ENCODE measurements at places on chromosomes 11 and 22. TPM values are rescaled to one million over a fixed set of nuclear protein-coding genes. Genes with fewer than 3 reads are reported as not detected.

DNA sequence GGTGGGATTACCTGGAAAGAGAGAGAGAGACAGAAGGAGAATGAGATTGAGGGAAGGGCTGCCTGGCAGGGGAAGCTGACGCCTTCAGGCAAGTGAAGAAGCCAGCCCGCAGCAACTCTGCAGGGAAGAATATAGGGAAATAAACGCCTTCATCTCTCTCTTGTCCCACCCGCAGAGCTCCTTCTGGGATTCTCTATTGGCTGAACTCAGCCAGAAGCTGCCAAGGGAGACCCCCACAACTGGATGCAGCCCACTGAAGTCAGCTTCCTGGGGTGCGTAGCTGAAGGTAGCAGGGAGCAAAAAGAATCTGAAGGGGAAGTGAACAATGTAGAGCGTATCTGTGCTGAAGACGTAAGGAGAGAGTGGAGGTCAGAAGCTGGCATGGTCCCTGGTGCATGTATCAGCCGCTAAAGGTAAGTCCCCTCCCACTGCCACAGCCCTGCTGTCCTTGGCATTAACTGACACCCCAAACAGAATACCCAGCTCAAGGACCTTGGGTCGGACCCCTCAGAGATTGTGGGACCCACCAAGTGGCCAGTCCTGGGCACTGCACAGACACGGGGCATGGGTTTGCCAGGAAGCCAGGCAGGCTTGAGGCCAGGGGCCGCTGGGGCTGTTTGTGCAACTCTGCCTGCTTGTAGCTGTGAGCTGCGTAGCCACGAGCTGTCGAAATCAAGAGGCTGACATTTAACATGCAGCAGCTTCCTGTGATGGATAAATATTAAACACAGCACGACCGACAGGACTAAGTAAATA, 469.9 kb downstream of the MN1 start:
- peak; percentile 86 for DNase-seq

DNA sequence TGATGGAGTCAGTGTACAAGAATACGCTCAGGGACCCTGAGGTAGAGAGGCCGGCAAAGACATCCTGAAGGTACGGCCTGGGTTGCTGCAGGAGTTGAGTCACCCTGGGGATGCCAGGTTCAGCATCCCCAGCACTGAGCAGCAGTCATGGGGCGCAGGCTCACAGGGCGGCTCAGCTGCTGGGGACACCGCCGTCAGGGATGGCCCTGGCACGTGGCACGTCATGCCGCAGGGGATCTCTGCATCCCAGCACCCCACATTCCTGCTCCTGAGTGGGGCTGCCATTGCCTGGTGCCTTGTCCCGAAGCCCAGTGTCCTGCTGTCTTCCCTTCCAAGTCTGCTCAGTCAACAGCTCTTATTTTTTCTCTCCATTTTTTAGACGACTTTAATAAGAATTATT, 168.7 kb upstream of the NTM start:
- no peak for DNase-seq

- DNase-seq: no peak
Observed at GRCh38 chr11:131146827-131147490, 223.5 kb upstream of the NTM start.

DNA sequence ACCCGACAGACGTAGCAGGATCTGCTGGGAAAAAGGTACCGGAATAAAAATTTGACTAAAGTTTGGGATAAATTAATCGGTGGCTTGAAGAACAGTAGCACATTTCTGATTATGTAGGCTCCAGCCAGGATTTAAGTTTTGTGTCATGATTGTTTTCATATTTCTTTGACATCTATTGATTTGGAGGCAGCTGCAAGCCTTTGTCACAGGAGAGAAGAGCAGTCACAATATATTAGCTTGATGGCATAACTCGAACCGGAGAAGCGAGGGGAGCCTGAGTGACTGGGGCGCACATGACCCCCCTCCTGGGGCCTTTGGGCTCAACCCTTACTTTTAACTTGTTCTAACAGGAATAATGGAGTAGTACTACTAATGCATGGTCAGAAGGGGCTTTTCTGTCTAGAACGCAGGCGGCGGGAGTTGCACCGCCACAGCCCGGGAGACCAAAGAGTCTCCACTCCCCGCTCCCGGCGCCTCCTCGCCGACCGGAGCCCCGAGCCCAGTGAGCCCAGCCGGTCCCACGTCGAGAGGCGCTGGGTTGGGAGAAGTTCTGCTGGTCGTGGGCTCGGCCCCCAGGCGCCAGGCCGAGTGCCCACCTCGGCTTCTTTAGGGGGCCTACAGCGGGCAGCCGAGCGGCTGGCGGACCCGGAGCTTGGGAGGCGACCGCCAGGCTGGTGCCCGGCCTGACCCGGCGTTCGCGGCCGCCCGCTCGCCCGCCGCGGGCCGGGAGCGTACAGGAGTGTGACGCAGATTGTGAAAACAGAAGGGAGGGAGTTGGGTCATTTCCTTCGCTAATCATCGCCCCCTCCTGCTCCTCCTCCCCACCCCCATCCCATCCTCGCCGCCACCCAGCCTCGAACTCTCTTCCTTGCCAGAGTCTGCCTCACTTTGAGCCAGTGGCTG, 15.7 kb upstream of the PAX6 start:
- no peak for DNase-seq

- no peak for DNase-seq
Observed at GRCh38 chr11:116844722-116845121, 7.3 kb upstream of the APOA1 start.

DNA sequence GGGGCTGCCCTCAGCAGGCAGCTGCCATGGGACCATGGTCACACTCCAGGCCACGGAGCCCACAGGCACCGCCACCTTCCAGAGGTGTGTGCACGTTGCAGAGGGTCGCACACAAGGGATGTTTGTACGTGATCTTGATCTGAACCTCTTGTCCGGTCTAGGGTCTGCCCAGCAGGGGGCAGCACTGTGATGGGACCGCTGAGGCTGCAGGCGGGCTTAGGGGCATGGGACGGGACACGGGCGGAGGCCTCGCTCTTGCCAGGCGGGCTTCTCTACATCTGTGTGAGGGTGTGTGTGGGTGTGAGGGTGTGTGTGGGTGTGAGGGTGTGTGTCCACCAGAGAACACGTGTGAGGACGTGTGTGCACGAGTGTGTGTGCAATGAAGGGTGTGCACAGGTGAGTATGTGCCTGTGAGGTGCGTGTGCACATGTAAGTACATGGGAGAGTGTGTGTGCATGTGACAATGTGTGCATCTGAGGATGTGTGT, 52.4 kb downstream of the CACNA1I start:
- DNase-seq: peak; percentile 87

GRCh38 chr11:127105593-127106541, 105.3 kb upstream of the KIRREL3 start:
- peak; percentile 47 for DNase-seq

DNA sequence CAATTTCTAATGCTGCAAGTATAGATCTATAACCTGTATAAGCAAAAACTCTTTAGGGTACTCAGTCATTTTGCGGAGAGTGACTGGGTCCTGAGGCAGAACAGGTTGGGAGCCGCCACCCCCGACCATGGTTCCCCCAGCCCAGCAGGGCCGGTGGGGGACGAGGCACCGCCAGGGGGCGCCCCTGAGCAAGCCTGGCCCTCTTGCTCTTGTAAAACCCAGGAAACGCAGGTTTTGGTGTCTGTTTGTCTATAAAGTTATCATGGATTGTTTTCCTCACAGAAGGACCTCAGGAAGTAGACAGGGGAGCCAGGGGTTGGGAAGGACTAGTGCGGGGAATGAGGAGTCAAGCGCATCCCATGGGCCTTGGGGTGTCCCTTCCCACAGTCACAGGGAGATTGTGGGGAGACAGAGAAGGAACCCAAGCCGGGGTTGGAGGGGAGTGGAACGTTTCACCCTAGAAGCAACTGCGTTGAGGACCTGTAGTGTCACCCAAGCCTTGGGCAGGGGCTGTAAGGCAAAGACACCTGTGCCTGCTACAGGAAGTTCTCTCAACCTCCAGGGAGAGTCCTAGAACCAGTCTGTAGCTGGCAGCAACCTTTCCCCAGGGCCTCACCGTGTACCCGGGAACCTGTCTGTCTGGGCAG, 26.4 kb downstream of the KCTD17 start:
- peak; percentile 89 for DNase-seq

The OSBPL5 gene
- total RNA-seq: 9.8 TPM

The C22orf31 gene
- not detected for total RNA-seq

The RIMBP3B gene
- not detected for total RNA-seq

The CNGA4 gene
- total RNA-seq: 0.28 TPM

The LYVE1 gene
- 5.4 TPM for total RNA-seq

The CHRM4 gene
- 0.62 TPM for total RNA-seq

The TP53I11 gene
- total RNA-seq: 37.5 TPM

Measured in pancreas (tissue), 10 donors.